ENCODE measurements at places on chromosomes 11 and 22.

DNA sequence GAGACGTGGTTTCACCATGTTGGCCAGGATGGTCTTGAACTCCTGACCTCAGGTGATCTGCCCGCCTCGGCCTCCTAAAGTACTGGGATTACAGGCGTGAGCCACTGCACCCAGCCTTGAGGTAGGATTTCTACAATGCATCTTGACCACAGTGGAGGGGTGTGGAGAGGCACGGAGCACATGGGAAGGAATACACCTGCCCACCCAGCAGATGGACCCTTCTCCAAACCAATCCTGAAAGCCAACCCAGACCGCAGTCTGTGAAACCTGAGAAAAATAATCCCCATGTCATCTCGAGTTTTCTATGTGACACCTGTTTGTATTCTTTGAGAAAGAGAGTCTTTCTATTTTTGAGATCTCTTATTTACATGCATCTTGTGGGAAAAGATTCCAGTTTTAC, 32.5 kb downstream of the LGR4 start:
- no peak for DNase-seq

GRCh38 chr11:72642884-72643522, 31.2 kb downstream of the PDE2A start:
- peak; percentile 33 for DNase-seq

DNA sequence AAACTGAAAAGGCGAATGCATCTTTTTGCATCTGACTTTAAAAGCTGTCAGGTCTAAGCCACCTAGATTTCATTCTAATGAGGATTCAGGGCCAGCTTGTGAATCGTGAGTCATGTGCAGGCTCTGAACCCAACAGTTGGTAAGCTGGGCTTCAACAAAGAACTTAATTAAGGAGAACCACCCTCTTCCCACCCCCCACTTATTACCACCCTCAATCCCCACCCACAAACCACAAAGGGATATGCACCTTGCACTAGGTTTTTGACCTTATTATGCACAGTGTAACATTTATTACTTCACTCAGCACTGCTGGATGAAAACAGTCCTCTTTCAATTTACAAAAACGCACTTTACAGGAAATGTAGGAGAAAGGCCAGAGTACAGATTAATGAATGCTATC, 94.1 kb upstream of the LIN7C start:
- no peak for DNase-seq

DNA sequence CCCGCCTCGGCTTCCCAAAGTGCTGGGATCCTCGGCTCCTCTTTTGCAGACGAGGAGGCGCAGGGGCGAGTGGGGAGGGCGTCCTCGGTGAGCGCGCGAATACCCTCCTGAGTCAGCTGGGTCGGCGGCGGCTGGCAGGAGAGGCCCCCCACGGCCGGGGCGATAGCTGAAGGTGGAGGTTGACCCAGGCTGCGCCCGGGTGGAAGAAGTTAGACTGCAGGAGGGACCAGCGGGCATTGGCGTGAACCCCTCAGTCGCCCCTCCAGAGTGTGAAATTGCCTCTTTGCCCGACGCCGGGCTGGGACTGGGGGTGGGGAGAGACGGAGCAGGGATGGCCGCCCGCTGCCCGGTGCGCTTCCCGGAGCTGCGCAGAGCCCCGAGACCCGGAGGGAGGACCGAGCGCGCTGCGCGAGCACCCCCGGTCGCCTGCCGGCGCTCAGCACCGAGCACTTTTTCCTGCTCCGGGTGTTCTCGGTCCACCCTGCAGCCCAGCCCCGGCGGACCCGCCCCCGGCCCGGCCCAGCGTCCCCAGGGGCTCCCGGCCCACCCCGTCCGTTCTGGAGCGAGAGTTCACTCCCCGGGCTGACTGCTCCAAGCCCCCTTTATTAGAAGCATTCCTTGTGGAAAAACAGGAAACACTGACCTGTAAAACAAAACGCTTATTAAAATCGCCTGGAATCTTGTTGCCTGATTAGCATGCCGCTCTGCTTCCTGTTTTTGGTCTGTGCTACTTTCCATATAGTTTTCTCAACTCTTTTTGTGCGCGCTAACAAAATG, 13.7 kb upstream of the CPT1A start:
- DNase-seq = no peak

- DNase-seq = no peak
Measured at GRCh38 chr11:6253197-6253596, 6.4 kb upstream of the CCKBR start.

GRCh38 chr11:105622016-105622415, 12.1 kb downstream of the GRIA4 start:
- no peak for DNase-seq

DNA sequence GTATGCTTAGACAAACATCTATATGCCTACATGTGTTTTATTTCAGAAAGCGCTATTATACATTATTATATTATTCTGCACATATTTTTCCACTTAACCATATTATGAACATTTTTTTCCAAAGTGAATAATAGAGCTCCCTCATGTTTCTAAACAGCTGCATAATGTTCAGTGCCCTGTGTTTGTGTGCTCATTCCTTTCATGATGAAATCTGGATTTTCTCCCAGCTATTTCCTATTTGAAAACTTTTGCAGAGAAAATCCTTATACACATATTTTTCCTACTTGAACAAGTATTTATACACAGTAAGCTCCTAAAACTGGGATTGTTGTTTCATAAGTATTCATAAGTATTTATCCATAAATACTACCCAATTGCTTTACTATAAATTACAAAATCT, 18.1 kb upstream of the RFPL2 start:
- no peak for DNase-seq

- DNase-seq = no peak
Measured at GRCh38 chr11:78651923-78652842, 77.5 kb upstream of the NARS2 start.

- no peak for DNase-seq
Measured at GRCh38 chr22:20912494-20912893, 4.7 kb upstream of the CRKL start.

DNA sequence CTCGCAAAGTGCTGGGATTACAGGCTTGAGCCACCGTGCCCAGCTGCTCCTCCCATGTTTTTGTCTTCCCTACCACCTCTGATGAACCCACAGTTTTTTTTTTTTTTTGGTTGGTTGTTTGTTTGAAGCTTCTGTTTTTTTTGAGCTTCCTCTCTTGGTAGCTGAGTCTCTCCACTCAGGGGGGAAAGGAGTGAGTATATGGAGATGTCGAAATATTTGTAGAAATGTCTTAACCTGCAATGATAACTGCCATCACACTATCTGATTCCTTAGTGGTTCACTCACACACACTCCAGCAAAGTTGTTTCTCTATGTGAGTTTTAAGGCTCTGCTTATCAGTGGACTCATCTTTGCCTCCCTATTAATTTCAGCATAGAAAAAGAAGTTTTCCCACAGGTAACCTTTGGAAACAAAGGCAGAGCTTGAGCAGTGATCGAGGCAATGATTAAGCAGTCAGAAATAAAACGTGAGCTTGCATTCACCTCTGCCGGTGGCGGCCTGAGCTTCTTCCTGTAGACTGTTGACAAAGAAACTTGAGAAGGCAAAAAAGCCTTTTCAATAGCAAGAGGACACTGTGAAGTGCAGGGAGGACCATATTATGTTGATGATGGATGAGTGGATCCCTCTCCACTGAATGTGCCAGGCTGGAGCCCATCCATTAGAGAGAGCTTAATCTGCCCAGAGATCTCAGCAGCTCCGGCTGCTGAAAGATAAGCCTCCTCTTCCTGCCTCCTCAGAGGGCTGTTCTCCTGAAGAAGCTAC, 29.0 kb upstream of the RASSF10 start:
- DNase-seq = no peak

GRCh38 chr11:69073469-69073868, 24.7 kb downstream of the TPCN2 start:
- DNase-seq = no peak

DNA sequence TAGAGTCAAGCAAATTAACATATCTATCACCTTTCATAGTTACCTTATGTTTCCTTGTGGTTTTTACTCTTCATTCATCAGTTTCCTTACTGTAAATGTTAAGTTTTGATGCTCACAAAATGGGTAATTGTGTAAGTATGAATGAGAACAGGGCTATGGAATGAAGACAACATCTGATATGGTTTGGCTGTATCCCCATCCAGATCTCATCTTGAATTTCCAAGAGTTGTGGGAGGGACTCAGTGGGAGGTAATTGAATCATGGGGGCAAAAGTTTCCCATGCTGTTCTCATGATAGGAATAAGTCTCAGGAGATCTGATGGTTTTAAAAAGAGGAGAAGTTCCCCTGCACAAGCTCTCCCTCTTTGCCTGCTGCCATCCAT, 107.6 kb downstream of the CCDC34 start:
- no peak for DNase-seq

- no peak for DNase-seq
Measured at GRCh38 chr11:121311373-121311772, 18.8 kb downstream of the SC5D start.
